CD4-positive, alpha-beta T cell treated with Interleukin-6 for 4 hours (primary cell): ENCODE measurements at places on chromosomes 12 and 14.

GRCh38 chr12:66713984-66714383, 35.1 kb upstream of the GRIP1 start:
- no peak for DNase-seq

DNA sequence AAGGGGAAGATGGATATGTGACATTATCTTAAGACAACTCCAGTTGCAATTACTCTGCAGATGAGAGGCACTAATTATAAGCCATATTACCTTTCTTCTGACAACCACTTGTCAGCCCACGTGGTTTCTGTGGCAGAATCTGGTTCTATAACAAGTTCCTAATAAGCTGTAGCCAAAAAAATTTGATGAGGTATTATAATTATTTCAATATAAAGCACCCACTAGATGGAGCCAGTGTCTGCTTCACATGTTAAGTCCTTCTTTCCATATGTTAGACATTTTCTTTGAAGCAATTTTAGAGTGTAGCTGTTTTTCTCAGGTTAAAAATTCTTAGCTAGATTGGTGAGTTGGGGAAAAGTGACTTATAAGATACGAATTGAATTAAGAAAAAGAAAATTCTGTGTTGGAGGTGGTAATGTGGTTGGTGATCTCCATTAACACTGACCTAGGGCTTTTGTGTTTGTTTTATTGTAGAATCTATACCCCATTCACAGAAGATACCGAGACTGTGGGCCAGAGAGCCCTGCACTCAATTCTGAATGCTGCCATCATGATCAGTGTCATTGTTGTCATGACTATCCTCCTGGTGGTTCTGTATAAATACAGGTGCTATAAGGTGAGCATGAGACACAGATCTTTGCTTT, 36.9 kb downstream of the PSEN1 start:
- no peak for DNase-seq

DNA sequence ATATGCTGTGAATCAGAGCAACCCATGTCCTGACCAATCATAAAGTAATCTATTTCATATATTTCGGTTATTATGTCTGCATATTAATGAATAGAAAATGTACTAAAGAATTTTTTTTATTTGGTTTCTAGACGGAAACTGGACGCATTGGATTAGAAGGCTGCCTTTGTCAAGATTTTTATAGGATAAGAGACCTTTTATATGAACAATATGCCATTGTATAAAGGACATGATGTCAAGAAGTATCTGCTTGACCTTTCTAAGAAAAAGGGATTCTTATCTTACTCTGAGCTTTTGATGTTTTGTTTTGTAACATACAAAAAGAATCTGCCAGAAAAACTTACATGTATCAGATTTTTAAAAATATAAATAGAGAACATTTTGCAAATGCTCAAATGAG, 39.8 kb downstream of the CPSF2 start:
- no peak for DNase-seq

- no peak for DNase-seq
These were observed 49.3 kb upstream of the ASPG start for GRCh38 chr14:104036212-104036611.

GRCh38 chr14:31792726-31793125, 231.5 kb downstream of the NUBPL start:
- DNase-seq = no peak

DNA sequence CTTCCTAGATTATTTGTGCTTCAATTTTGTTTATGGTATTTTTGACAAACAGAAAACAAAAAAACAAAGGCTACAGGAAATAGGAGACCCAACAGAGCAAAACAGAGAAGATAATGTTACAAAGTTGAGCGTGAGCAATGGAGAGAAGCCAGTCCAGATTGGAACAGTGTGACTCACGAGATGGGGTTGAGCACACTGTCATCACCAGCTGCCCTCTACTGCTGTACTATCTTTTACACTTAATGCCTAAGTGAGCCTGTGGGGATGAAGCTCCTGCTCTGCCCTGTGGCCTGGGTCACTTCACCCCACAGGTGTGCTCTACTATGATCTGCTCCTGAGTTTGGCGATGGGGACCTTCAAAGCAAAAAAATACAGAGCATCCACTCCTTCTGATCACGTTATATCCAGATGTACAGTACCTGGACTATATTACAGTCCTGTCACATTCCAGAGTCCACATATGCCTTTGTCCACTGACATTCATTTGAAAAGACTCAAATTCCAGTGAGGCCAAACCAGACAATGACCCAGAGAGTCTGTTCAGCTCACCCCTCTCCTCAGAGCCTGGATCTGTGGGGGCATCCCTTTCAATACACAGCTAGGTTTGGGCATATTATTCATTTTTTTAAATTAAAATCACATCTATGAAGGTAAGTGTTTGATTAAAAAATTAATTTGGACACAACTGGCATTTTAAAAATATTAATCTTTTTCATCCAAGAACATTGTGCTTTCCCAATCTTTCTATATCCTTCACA, 4.4 kb downstream of the IPO8 start:
- DNase-seq = no peak

DNA sequence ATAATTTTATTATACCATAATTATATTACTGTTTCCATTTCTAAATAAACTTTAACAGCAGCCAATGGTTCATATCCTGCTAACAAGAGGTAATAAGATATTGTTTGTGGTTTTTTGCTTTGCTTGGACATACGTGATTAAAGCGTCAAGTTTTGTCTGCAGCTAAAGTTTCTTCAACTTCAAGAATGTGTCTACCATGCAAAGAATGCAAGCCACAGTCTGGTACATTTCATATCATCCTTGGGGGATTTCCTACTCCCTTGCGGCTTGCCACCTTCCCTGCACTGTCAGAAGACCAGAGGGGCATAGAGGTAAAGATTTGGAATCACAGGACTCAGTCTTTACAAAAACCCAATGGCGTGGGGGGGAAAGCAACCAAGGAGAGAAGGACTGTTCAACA, 125.2 kb downstream of the MED13L start:
- no peak for DNase-seq

GRCh38 chr14:94139421-94139820, 10.0 kb upstream of the IFI27L2 start:
- no peak for DNase-seq

GRCh38 chr12:31035226-31035625, 38.4 kb upstream of the DDX11 start:
- DNase-seq = no peak
